ENCODE measurements at places on chromosomes 2 and 18.

DNA sequence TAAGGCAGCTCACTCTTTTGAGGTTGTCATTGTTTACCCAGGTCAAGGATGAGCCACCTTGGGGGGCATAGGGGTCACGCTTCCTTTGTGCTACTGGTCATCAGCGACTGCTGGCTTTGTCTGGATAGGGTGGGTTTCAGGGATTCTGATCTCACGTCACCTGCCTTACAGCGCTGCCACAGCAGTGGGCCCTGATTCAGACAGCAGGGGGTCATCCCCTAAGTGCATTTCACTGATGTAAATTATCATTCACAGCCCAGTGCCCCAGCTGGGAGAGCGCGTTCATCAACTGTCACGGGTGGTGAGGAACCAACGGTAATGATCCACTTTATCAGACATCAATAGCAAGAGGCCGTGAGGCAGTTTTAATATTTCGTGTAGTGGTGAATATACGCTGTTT, 291.2 kb downstream of the NEDD4L start:
- H3K27me3 ChIP-seq = no peaks in the 10 kb centered on the region
- H3K36me3 ChIP-seq = no peaks in the 10 kb centered on the region
- no peak for DNase-seq
- H3K4me1 ChIP-seq = no peaks in the 10 kb centered on the region
- no peak overlapping the region for H3K27ac ChIP-seq

GRCh38 chr2:119012345-119013301, 70.6 kb downstream of the MARCO start:
- DNase-seq = no peak
- no peak overlapping the region for H3K4me3 ChIP-seq
- no peaks in the 10 kb centered on the region for H3K36me3 ChIP-seq
- H3K27me3 ChIP-seq = peaks cover 44% of the 10 kb centered on the region
- H3K27ac ChIP-seq = no peak overlapping the region

DNA sequence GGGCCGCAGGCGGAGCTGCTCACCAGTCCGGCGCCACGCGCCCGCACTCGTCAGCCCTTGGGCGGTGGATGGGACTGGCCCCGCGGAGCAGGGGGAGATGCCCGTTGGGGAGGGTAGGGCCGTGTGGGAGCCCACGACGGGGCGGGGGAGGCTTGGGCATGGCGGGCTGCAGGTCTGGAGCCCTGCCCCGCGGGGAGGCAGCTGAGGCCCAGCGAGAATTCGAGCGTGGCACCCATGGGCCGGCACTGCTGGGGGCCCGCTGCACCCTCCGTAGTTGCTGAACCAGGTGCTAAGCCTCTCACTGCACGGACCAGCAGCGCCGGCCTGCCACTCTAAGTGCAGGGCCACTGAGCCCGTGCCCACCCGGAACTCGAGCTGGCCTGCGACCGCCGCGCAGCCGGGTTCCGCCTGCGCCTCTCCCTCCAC, 182.4 kb upstream of the ERBB4 start:
- no peaks in the 10 kb centered on the region for H3K27me3 ChIP-seq
- DNase-seq = no peak
- no peaks in the 10 kb centered on the region for H3K36me3 ChIP-seq
- H3K4me1 ChIP-seq = no peaks in the 10 kb centered on the region
- H3K4me3 ChIP-seq = no peak overlapping the region

- H3K4me3 ChIP-seq = no peak overlapping the region
- H3K27ac ChIP-seq = peak overlapping the region; percentile 74
- H3K36me3 ChIP-seq = peaks cover 43% of the 10 kb centered on the region
Observed at GRCh38 chr2:159148901-159149300, 137.6 kb downstream of the WDSUB1 start.

DNA sequence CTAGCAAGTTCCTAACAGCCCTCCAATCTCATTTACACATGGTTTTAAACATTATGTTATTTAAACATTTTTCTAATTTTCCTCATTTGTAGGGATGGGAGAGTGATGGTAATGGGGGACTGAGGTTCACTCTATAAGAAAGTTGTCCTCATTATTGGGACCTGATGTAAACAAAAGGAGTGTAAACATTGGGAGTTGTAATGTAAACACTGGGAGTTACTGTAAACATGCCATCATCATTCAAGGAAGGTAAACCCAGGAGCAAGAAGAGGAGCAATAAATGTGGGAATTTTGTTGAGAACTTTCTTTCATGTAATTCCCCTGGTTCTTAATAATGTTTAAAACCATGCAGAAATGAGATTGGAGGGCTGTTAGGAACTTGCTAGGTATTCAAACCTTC, 17.8 kb downstream of the RFTN2 start:
- no peak overlapping the region for H3K4me3 ChIP-seq
- no peak overlapping the region for H3K27ac ChIP-seq
- DNase-seq = no peak
- no peaks in the 10 kb centered on the region for H3K36me3 ChIP-seq
- no peaks in the 10 kb centered on the region for H3K27me3 ChIP-seq

- no peaks in the 10 kb centered on the region for H3K27me3 ChIP-seq
- no peak for DNase-seq
- H3K27ac ChIP-seq = no peak overlapping the region
- H3K4me1 ChIP-seq = no peaks in the 10 kb centered on the region
- H3K4me3 ChIP-seq = no peak overlapping the region
- H3K36me3 ChIP-seq = no peaks in the 10 kb centered on the region
Observed at GRCh38 chr18:51330148-51330547, 132.7 kb upstream of the MEX3C start.

DNA sequence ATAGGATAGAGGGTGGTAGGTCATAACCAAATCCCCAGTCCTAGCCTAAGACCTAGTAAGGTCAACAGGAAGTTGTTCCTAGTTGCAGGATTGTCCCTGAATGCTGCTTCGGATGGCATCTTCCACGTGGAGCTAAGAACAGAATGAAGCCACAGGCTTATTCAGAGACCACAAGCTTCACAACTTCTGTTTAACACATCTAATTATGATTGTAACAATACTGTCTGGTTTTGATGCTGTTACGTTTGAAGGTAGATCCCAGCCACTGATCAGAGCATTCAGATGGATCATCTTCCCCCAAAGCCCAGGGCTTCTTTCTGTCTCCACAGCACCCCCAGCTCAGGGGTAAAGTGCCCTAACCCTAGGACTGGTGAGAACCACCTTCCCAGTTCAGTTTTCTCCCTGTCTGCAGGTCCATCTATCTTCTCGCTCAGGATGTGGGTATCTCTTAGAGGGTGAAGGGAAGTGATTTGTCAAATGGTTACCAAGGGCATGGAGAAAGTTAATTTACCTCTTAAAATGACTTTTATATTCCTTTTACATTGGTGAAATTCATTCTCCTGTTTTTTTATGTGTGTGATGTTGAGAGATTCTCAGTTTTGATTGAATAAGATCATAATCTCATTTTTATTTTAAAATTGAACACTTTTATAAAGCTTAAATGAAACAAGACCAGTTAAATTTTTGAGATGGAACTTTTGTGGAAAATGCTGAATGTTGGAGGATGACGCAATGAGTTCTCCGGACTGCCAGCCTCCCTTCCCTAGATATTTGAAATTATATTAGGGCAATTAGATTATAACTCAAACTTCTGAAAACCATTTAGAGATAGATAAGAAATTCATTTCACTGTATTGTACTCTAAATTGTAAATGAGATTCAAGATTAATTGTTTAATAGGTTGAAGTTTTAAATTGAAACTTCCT, 66.5 kb downstream of the RHBDD1 start:
- H3K4me1 ChIP-seq = no peaks in the 10 kb centered on the region
- DNase-seq = no peak
- H3K27ac ChIP-seq = no peak overlapping the region
- no peaks in the 10 kb centered on the region for H3K36me3 ChIP-seq
- no peak overlapping the region for H3K4me3 ChIP-seq

GRCh38 chr18:32461709-32462272, 8.9 kb downstream of the GAREM1 start:
- no peaks in the 10 kb centered on the region for H3K36me3 ChIP-seq
- DNase-seq = no peak
- H3K4me3 ChIP-seq = no peak overlapping the region
- no peak overlapping the region for H3K27ac ChIP-seq
- no peaks in the 10 kb centered on the region for H3K27me3 ChIP-seq

DNA sequence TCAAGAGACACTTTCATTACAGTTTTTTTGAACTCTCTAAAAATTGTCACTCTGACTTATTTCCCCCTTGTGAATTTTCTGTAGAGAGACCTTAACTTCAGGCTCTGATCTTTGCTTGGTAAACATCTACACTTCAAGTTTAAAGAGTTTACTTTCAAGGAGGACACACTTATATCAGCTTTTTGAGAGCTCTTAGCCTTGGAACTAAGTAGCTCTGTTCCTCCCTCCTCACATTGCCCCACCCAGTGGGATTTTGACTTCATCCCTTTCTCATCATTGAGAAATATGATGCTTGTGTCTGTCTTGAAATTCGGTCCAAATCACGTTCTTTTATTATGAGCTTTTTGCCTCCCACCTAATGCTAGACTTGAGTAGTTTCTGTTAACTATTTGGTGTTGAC, 433.4 kb upstream of the MEIS1 start:
- DNase-seq = no peak
- no peaks in the 10 kb centered on the region for H3K36me3 ChIP-seq
- no peak overlapping the region for H3K27ac ChIP-seq
- H3K27me3 ChIP-seq = no peaks in the 10 kb centered on the region

- H3K4me1 ChIP-seq = peaks cover 36% of the 10 kb centered on the region
- DNase-seq = no peak
- H3K36me3 ChIP-seq = peaks cover 3% of the 10 kb centered on the region
- no peaks in the 10 kb centered on the region for H3K27me3 ChIP-seq
- no peak overlapping the region for H3K4me3 ChIP-seq
Observed at GRCh38 chr2:26058390-26058789, 24.5 kb downstream of the RAB10 start.

- H3K4me3 ChIP-seq = no peak overlapping the region
- DNase-seq = no peak
- no peaks in the 10 kb centered on the region for H3K36me3 ChIP-seq
- H3K27me3 ChIP-seq = no peaks in the 10 kb centered on the region
Observed at GRCh38 chr2:3195641-3196476, 181.8 kb downstream of the EIPR1 start.

DNA sequence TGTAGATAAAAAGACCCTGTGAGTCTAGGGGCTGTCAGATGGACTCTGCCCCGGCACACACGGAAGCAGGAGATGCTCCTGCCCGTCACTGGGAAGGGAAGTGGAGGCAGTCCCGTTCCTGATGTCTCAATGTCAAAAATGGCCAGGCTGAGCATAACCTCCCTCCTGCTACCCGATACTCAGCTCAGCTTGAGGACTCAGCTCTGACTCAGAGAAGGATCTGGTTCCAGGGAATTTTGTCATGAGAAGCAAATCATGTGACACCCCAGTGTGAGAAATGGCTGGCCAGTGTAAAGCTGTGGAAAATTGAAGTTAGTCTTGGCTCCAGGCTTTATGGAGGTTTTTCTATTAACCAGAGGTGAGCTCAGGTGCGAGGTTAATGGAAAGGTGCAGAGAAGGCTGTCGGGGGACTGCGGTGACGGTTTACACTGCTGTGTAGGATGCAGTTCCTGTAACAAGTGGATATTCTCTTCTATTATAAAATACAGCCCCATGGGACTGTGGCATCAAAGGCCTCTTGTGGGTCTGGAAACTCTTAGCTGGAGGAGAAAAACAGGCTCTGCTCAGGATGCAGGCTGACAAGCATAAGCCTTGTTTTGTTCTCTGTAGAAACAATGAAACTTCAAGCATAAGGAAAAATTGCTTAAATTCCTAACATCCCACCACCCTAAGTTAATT, 24.7 kb upstream of the AGAP1 start:
- peak overlapping the region; percentile 26 for H3K27ac ChIP-seq
- no peak overlapping the region for H3K4me3 ChIP-seq
- no peak for DNase-seq
- no peaks in the 10 kb centered on the region for H3K36me3 ChIP-seq

DNA sequence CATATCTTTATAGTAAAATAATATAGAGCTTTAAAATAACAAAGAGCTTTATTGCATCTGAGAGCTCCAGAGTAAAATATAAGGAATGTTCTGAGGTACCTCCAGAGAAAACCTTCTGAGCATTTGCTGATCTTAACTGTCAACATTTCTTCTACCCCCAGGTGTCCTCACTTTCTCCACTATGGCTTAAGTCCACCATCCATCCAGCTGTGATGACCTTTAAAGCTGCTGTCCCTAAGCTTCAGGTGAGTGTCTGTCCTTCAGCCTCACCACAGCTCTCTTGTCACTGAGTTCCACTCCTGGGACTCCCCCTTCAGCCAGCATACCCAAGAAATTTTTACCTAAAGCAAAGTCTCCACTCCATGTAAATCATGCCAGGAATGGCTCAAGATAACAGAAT, 137.9 kb downstream of the MYO5B start:
- H3K27me3 ChIP-seq = peaks cover 2% of the 10 kb centered on the region
- no peak for DNase-seq
- no peaks in the 10 kb centered on the region for H3K36me3 ChIP-seq
- H3K27ac ChIP-seq = no peak overlapping the region
- H3K4me1 ChIP-seq = no peaks in the 10 kb centered on the region
- no peak overlapping the region for H3K4me3 ChIP-seq

- H3K27ac ChIP-seq = no peak overlapping the region
- H3K36me3 ChIP-seq = no peaks in the 10 kb centered on the region
- DNase-seq = no peak
- no peaks in the 10 kb centered on the region for H3K27me3 ChIP-seq
- H3K4me1 ChIP-seq = no peaks in the 10 kb centered on the region
Observed at GRCh38 chr2:74767618-74768017, 66.3 kb upstream of the HK2 start.

DNA sequence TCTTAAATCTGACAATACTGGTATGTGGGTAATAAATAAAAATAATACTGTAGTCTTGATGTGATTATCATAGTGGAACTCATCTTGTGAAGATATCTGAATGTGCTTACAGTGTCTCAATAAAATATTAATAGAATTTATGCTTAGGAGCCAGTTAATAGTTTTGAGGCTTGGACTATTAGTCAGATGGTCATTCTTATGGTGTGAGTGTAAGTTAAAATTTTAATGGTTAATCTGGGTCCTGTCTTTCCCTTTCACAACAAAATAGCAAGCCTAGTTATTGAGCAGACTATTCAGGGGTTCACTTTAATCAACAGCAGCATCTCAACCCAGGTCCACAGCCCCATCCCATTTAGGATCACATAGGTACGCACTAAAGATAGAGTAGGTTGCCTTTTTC, 138.9 kb downstream of the HAUS1 start:
- no peaks in the 10 kb centered on the region for H3K27me3 ChIP-seq
- no peak overlapping the region for H3K4me3 ChIP-seq
- H3K4me1 ChIP-seq = no peaks in the 10 kb centered on the region
- peaks cover 6% of the 10 kb centered on the region for H3K36me3 ChIP-seq
- no peak overlapping the region for H3K27ac ChIP-seq
- no peak for DNase-seq

All from heart right ventricle (tissue), 16 donors.